ENCODE measurements at places on chromosomes 6 and 20.

GRCh38 chr6:107692351-107692750 is 131.8 kb downstream of the SCML4 start:
- no peak for DNase-seq

GRCh38 chr6:142881761-142882160 is 63.2 kb downstream of the HIVEP2 start:
- no peak for DNase-seq

DNA sequence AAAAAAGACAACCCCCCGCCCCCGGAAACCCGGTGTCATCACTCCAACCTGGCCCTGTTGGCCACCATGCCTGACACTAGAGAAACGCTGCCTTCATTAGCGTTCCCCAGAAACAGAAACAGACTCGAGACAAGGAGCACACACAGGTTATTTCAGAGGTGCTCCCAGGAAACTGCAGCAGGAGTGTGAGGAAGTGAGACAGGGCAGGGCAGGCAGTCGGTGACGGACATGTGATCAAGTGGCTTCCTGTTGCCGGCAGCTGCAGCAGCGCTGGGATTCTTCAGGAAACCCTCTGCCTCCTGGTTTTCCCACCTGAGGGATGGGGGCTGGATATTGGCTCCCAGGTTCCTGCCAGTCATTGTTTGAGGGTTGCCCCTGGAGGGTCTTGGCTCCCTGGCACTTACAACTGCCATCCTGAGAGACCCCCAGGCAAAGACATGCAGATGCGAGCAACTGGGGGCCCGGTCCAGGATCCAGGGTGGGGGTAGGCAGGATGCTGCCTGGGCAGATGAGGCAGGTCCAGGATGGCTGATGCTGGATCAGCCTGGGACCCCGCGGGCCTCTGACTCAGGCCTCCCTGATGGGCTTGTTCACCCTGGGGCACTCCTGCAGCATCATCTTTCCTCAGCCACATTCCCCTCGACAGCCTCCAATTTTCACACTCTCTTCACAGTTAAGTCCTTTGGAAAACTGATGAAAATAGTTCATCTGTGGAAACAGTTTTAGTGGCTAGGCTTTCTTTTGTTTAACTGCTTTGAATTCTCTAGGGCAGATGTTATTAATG is 150.7 kb upstream of the SYNDIG1 start:
- DNase-seq = no peak

DNA sequence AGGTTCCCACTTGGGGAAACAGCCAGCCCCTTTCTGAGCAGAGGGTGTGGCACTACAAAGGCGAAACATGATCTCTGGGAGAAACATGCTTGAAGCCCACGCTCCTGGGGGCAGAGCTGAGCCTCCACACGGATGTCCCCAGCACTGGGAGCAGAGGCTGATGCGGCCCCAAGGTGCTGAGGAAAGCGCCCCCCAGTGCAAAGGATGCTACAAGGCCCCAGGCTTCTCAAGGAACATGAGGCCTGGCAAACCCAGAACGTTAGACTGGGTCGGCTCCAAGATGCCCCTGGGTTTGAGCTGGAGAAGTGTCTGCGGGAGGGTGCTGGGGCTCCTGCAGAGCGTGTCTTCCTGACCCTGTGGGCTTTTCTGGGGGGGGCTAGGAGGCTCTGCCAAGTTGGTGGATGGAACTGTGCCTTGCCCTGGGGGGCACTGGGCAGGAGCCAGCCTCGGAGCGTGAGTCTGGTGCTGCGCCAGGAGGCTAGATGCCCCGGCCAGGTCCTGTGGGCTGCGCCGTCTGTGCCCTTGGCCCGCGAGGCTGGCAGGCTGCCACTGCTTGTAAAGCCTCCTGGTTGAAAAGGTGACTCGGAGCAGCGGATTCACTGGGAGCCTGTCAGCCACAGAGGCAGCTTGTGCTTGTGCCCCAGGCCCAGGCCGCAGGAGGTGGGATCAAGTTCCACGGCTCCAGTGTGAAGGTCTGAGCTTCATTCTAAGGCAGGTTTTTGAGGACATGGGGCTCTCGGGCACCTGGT is 8.1 kb downstream of the SYNJ2 start:
- DNase-seq = no peak

DNA sequence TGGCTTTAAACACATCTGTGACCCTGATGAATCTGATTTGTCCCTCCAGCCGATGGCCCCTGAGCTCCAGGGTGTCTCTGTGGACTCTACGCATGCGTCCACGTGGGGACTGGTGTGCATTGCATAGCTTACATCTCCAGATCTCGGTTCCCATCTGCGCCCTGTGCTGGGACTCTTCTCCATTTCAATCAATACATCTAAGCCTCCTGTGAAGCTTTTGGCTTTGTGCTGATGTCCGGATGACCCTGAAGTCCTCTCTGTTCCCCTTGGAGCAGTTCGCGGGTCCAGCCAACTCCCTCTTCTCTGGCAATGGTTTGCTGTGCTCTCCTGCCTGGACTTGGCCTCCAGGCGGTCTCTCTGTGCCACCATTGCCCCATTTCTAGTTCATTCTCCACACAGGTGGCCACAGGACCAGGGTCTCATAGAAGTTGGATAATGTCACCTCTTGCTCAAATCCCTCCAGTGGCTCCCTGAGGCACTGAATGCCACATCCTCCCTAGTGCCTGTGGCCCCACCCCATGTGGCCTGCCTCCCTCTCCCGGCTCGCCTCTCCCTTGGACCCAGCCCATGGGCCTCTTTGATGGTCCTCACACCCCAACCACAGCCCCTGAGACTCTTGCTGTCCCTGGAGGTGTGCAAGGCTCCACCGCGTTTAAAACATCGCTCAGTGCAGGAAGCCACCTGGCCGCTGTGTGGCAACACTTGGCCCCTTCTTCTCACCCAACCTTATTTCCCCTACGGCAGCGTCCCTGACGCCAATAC is 155.4 kb downstream of the SYCP2 start:
- no peak for DNase-seq

GRCh38 chr6:11909696-11910132 is 102.4 kb upstream of the HIVEP1 start:
- no peak for DNase-seq

DNA sequence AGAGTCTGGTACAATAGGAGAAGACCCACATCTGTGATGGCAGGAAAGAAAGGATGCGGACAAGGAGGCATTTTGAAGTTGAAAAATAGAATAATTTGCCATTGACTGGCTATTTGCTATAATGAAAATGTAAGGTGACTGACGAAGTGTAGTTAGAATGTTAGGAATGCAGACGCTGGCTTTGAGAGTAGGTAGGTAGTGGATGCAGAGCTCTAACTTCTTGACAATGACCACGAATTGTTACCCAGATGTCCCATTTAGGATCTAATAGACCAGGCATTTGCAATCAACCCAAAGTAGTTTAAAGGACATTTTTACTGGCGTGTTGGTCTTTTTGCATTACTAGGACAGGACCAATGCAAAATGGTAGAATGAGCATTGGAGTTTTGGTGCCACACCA is 14.2 kb downstream of the MLIP start:
- no peak for DNase-seq

DNA sequence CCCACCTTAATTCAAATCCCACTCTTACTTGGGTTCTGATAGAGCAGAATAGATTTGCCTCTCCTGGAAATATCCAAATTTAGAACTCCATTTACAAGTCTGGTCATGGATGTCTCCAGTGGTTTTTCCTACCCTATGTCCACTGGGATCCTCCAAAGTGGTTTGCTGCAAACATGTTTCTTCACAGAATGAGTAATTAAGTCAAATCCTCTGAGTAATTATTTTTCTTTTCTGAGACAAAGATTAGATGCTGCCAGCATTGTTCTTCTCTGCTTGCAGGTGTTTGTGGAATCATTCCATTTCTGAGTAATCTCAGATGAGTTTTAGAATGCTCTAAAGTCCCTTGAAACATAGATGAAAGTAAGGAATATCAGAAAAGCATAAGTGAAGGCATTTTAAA is 21.9 kb downstream of the DTD1 start:
- no peak for DNase-seq

- DNase-seq = no peak
Observed at GRCh38 chr20:17890330-17890729, 78.3 kb downstream of the SNX5 start.

GRCh38 chr6:118659513-118660217 is 8.3 kb upstream of the CEP85L start:
- no peak for DNase-seq

GRCh38 chr6:132929141-132929540 is 114.8 kb downstream of the RPS12 start:
- DNase-seq = no peak

GRCh38 chr6:68247782-68248181 is 387.3 kb upstream of the ADGRB3 start:
- no peak for DNase-seq

GRCh38 chr20:20427227-20427864 is 59.4 kb downstream of the INSM1 start:
- no peak for DNase-seq

GRCh38 chr6:83708546-83708969 is 343 bp downstream of the SNAP91 start:
- peak; percentile 46 for DNase-seq

- DNase-seq = no peak
Observed at GRCh38 chr20:54680872-54681619, 205.7 kb downstream of the DOK5 start.

DNA sequence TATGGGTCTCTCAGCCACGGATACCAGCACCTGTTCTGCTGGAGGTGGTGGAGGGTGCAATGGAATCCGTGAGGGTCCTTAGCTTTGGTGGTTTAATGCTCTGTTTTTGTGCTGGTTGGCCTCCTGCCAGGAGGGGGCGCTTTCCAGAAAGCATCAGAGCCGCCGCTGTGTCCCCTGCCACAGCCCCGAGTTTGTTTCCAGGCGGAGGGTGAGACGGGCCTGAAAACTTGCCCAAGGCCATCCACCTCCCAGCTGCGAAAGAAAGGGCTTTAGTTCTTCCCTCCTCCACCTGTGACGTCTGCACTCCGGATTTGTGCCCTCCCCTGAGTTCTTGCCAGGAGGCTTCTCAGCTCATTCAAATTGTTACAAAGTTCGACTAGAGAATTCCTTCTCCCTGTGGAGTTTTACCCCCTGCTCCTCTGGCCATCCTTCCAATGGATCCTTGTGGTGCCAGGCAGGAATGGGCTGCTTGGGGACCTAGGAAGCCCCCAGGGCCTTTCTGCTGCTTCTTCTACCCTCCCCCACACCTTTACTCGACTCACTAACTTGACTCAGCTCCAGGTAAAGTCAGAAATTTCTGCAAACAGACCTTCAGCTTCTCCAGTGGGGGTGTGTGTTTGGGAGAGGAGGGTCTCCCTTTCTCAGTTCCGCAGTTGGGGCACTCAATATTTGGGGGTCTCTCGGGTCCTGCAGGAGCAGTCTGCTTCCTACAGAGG is 873.7 kb downstream of the KIF16B start:
- no peak for DNase-seq

DNA sequence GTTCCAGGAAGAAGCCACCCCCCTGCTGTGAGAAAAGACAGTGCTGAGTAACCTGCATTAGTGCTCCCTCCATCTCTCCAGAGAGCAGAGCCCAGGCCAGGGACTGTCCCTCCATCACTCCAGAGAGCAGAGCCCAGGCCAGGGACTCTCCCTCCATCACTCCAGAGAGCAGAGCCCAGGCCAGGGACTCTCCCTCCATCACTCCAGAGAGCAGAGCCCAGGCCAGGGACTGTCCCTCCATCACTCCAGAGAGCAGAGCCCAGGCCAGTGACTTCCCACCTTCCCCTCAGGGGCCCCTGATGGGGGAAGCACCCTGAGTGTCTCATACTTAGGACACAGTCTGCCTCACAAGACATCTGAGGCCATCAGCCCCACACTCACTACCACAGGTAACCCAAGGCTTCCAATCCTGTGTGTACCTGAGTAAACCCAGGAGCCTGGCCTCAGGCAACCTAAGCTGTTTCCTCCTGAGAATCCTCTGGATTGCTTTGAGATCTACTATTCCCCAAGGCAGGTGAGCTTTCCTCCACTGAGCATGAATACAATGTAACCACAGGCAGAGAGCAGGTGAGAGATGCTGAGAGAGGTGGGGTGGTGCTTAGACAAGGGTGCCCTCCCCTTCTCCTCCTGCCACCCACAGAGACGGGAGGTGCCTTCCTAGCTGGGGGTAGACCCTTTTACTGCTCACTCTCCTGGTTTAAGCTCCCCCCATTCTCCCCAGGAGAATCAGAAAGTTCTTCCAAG is 4.9 kb downstream of the TBXT start:
- no peak for DNase-seq

- no peak for DNase-seq
Observed at GRCh38 chr6:23532227-23532626, 593.8 kb upstream of the NRSN1 start.

GRCh38 chr6:111185954-111186353 is 98.7 kb downstream of the SLC16A10 start:
- no peak for DNase-seq

- no peak for DNase-seq
Observed at GRCh38 chr6:112156668-112157067, 69.3 kb downstream of the FAM229B start.

- DNase-seq = no peak
Observed at GRCh38 chr20:41050361-41051008, 21.9 kb downstream of the TOP1 start.

GRCh38 chr20:44400970-44401769 is 45.7 kb downstream of the HNF4A start:
- no peak for DNase-seq

DNA sequence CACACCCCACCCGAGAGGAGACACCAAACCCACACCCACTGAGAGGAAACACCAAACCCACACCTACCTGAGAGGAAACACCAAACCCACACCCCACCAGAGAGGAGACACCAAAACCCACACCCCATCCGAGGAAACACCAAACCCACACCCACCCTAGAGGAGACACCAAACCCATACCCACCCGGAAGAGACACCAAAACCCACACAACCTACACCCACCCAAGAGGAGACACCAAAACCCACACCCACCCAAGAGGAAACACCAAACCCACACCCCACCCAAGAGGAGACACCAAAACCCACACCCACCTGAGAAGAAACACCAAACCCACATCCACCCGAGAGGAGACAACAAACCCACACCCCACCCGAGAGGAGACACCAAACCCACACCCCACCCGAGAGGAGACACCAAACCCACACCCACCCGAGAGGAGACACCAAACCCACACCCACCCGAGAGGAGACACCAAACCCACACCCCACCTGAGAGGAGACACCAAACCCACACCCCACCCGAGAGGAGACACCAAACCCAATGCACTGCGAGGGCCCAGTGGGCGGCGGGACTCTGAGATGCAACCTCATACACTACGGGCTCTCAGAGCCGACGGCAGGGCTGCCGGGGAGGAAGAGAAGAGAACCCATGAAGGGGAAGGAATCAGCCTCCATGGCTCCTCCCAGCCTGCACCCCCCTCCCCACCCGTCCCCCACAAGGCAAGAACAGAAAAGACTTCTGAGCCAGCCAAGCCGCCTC is 83.3 kb downstream of the TAF4 start:
- DNase-seq = no peak

GRCh38 chr6:116287689-116288282 is 8.1 kb upstream of the TSPYL1 start:
- no peak for DNase-seq

GRCh38 chr20:61482901-61483300 is 230.8 kb downstream of the CDH4 start:
- no peak for DNase-seq

- DNase-seq = no peak
Observed at GRCh38 chr6:31850765-31851484, 11.7 kb downstream of the NEU1 start.

GRCh38 chr6:170166511-170167122 is 124.3 kb downstream of the DLL1 start:
- no peak for DNase-seq

GRCh38 chr20:11162026-11162775 is 488.4 kb upstream of the JAG1 start:
- no peak for DNase-seq

All from frontal cortex (tissue), 4 donors.